Kidney capillary endothelial cell (primary cell): ENCODE measurements at places on chromosomes 7 and 10.

GRCh38 chr7:2034291-2035201 lies 198.2 kb downstream of the MAD1L1 start:
- DNase-seq = no peak

GRCh38 chr7:17013204-17013603 lies 131.4 kb upstream of the AGR3 start:
- no peak for DNase-seq

DNA sequence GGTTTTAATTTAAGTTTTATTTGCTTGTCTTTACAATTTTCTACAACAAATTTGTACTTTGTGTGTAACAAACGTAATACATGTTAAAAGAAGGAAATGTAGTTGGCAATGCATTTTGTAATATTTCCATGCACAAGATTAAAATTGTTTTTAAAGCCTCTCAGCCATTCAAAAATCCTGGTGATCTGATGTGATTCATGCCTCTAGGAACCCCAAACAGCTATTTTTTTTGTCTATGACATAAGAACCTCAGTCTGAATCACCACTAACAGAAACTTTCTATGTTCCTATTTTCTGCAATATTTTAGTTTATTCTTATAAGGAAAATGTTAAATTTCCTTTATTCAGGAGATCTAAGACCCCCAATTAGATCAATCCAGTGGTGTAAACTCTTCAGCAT lies 183.1 kb upstream of the YAE1 start:
- no peak for DNase-seq

- DNase-seq = no peak
Measured at GRCh38 chr7:19610194-19610943, 98.5 kb downstream of the POLR1F start.

DNA sequence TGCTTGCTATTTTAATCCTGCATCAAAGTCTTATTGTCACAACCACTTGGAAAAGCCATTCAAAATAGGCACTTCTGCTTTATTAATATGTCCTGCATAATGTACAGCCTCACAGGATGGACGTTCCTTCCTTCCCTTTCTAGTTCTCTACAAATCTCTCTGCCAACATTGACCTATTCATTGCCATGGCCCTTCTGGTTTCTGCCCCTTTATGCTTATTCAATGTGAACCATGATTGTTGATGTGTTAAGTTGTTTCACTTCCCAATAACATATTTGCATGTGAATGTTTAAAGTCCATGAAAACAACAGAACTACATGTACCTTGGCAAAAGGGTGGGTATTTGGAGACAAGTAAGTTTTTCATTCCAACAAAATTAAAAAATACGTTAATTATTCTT lies 45.7 kb downstream of the COL28A1 start:
- no peak for DNase-seq

DNA sequence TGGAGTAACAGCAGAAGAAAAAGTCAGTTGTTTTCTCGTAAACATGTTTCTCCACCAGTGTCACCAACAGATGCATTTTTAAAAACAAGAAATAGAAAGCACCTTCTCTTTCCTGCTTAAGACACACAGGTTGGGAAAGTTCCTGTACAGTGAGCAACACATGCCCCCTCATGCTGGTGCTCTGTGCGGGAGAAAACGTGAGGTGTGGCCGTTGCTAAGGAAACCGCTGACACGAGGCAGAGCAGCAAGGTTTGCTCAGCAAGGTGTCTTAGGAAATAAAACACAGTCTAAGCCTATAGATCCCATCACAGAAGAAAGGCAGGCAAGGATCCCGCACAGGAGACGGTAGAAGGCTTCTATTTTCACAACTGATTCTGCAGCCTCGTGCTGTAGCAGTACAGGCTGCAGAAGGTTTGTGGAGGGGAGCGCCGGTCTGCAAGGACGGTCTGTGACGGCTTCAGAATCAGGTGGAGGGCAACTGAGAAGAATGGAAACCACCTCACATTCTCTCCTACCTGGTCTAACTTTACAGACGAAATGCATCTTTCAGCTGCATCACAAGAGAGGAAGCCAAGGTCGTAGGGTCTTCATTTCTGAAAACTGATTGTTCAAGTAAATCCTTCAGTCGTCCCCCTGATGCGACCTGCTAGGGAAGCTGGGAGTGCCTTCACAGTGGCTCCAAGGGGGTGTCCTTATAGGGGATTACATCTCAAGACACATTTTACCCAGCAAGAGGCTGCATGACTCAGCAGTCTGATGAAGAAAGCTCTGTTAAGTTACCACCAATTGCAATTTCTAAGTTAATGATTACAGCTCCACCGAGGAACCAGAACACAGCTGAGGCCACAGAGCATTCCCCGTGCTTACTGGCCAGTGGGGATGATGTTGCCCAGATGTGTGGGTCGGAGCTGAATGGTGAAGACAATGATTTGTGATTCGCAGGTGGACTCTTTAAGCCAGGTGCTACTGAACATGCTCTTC lies 150.7 kb upstream of the KLF14 start:
- no peak for DNase-seq

- no peak for DNase-seq
Measured at GRCh38 chr10:124640056-124640455, 104.1 kb downstream of the FAM53B start.

- DNase-seq = no peak
Measured at GRCh38 chr7:133987582-133987981, 139.6 kb upstream of the LRGUK start.

- DNase-seq = peak; percentile 45
Measured at GRCh38 chr10:60099998-60100747, 193.8 kb upstream of the CCDC6 start.

DNA sequence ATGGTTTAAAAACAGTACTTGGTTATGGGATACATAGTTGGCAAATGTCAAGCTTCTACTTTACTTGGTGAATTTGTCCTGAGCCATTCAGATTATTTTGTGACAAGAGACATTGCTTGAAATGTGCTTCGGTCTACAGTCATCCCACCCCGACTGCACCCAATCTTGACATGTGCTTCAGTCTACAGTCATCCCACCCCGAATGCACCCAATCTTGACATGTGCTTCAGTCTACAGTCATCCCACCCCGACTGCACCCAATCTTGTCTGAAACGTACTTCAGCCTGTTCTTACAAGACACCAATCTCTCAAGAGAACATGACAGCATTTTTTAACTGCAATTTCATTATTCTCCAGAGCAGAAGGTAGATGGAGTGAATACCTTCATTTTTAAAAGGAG lies 47.8 kb downstream of the PRKCQ start:
- DNase-seq = no peak

- no peak for DNase-seq
Measured at GRCh38 chr7:141456298-141456697, 94.9 kb upstream of the AGK start.

DNA sequence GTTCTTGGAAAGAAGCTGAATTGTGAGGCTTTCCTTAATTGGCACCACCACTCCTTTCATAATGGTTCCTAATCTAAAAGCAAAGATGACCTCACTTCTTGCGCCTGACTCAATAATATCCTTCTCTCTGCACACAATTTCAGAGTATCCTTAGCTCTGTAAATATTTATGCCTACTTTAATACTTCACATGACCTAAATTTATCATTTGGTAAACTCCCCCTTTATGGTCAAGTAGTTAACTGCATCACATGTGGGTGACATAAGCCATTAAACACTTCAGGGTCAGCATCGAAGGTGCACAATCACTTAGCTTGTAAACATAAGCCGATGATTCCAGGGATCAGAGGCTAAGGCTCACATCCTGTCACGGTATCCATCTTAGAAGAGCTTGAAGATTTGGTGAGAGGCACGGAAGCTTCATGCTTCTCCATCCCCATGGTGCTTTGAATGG lies 7.3 kb upstream of the RHOBTB1 start:
- DNase-seq = no peak

DNA sequence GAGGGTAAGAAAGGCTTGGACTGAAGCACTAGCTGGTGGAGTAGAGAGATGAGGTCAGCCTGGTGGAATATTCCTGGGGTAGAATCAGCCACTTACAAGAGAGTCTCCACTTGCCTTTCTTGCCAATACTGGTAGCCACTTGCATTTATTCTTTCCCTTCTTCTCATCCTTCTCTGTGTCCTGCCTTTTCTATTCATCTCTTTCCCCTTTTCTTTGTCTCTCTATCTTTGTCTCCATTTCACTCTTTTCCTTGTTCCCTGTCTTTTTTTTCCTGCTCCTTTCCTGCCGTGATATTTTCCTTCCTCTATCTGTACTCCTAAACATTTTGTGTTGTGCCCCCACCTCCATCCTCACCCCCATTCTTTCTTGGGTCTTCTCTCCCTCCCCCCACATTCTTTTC lies 214.3 kb downstream of the LRMDA start:
- DNase-seq = no peak

DNA sequence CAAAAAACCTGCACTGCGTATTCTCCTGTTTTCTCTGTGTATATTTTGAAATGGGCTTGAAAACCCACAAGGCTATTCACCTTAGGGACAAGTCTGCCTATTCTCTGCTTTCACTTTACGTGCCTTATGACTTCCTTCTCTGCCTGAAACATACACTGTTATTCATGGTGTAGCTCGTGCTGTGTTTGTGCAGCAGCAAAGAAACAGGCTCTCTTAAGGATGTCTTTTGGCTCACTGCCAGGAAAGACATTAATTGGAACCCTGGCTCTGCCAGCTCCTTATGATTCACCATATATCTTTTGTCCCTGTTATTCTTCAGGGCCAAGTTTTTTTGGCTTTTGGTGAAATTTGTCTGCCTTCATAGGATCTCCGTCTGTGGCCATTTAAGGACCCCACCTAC lies 92.4 kb downstream of the TMEM106B start:
- DNase-seq = no peak

DNA sequence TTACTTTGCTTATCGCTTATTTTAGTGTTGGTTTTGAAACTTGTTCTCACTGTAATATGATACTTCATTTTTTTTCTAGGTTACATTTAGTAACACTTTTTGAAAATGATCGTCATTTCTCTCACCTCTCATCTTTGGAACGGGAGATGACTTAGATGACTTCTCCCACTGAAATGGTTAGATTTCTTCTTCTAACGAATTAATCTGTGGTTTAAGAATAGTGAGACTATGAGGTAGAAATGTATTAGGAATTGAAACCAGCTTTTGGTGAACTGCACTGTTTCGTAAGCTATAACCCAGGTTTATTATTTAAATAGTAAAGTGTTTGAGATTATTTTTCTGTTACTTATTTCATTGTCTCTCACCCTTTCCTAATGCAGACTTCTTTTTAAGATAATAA lies 93.7 kb downstream of the PRR15 start:
- no peak for DNase-seq

GRCh38 chr7:68478326-68478725 lies 1119.9 kb upstream of the AUTS2 start:
- DNase-seq = no peak

GRCh38 chr7:125681508-125681907 lies 751.9 kb upstream of the POT1 start:
- DNase-seq = no peak

DNA sequence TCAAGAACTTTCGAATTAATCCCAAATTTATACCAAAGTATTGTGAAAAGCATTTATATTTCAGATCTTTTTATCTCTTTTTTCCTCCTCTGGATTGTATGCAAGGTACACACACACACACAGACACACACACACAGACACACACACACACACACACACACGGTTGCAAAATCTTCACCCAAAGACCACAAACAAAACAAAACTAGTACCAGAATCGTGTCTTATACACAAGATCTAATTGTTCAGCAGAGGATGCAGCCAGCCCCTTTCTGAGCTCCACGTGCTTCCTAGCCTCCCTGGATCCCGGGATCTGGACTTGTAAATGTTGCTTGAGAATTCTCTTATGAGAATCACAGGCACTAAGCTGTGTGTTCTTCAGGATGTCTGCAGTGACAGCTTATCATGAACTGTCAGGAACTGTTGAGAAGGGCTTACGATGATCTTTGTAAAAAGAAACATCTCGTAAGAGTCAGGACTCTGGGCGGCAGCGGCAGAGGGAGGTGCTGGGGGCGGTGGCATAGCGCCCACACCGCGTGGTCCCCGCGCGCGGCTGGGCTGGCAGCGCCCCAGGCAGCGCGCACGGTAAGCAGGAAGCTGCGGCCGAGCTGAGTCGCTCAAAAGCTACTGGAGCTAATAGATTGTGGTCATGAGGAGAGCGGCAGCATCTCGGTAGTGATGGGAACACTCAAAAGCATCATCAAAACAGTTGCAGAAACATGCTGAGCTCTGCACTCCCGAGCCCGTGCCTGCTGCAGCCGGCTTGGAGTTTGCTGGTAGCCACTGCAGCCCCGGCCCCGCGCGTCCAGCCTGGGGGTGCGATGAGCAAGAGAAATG lies 277.6 kb downstream of the GATA3 start:
- peak; percentile 22 for DNase-seq

DNA sequence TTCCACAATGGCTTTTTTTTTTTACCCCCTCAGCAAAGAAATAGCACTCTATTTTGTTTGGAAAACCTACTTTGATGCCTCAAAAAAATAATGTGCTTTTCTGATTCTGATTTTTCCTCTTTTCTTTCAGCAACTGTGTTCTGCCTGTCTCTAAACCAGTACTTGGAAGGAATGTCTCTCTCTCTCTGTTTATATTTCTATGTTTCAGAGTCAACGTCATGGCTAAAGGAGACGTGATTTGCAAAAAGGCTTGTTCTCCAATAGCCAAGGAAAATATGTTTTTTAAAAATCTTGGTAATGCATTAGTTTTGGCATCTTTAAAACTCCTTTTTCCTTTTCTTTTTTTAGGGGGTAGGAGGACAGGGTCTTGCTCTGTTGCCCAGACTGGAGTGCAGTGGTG lies 56.0 kb upstream of the SDK1 start:
- no peak for DNase-seq

- DNase-seq = peak; percentile 20
Measured at GRCh38 chr7:152076324-152076821, 50.9 kb downstream of the GALNT11 start.

GRCh38 chr10:35612385-35613106 lies 7.4 kb downstream of the GJD4 start:
- no peak for DNase-seq

GRCh38 chr7:43619213-43620012 lies 36.5 kb downstream of the STK17A start:
- no peak for DNase-seq

DNA sequence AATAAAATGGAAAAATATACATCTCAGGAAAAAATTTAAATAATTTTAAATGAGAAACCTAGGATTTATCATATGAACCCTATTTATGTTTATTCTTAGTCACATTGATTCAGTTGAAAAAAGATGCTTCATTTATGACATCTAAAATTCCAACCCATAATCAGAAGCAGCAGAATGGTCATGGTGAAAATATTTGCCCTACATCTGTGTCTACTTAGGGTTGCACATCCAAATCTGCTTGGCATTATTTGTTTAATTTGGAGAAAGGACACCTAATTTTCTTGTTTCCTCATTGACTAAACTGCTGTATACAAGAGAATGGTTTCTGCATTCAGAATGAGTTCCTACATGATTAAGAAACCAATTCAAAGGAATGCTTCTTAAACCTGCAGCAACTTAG lies 72.9 kb upstream of the SKAP2 start:
- DNase-seq = no peak

GRCh38 chr10:77377034-77377433 lies 260.6 kb downstream of the KCNMA1 start:
- DNase-seq = no peak

GRCh38 chr7:2325162-2325561 lies 10.9 kb upstream of the SNX8 start:
- no peak for DNase-seq
